ENCODE measurements at places on chromosomes 5 and 9.

- DNase-seq = no peak
Observed at GRCh38 chr9:7153566-7153965, 395.8 kb downstream of the KDM4C start.

GRCh38 chr9:114061292-114061691 lies 16.8 kb downstream of the AMBP start:
- no peak for DNase-seq

- DNase-seq = no peak
Observed at GRCh38 chr9:103660830-103661229, 433.3 kb upstream of the SMC2 start.

DNA sequence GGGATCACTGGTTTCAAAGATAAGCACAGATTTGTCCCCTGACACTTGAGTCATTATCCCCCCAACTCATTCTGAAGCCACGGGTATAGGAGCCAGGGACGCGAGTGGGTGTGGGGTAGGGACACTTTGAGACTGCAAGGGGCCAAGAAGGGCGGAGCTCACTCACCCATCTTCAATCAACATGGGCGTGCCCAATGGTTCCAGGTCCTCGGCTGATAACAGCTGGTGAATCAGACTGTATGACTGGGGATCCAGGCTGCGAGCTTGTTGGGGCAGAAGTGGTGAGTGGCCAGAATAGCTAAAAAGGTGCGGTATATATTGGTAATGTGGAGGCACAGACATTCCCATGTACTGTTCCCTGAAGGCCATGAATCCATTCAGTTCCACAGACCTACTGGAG lies 30.7 kb upstream of the NR5A1 start:
- no peak for DNase-seq

- DNase-seq = no peak
Observed at GRCh38 chr5:34517249-34517648, 138.9 kb upstream of the RAI14 start.

DNA sequence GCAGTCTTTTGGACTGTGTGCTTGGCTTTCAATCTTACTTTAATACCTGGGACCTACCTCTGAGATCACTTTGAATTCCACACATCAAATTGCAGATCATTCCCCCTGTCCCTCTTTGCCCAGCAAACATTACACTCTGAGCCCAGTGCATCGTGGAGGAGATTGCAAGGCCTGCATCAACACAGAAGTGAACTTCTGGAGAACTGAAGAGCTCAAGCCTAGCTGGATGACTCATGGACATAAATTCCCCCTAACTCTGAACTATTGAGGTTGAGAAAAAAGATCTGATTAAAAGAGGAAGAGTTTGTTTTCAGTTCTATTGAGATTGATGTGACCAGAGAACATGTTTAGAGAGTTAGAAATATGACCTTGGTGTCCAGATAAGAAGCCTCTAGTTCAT lies 316.0 kb upstream of the DMAC1 start:
- no peak for DNase-seq

DNA sequence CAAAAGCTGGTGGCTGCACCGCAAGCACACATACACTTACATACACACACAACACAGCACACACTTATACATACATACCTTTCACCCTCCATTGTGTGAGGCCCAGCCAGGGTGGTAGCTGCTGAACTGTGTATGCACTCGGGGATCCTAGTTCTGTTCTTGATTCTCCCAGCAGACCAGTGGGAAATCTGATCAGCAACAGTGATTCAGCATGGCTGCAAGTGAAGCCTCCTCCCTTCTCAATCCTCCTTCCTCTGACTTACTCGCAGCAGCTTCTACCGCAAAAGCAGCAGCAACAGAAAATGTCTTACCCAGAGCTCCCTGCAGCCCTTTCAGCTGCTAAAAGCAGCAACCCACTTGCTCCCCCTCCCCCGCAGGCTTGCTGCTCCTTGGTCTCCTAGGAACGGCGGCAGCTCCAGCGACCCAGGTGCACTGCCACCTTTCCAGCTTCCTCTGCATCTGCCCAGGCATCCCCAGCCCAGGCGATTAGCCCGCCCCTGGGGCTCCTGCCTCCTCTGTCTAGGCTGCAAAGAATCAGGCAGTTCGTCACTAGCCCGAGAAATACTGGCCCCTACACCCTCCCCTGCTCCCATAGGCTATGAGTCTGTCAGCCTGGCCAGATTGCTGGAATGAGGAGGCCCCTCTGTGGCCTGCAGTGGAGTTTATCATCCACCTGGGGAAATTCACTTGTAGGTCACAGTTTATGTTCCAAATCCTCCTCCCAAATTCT lies at the start of gene KLHL3:
Gene KLHL3, minus strand, starts transcription at position 535 of the 730 bp plus-strand sequence. Its CDS starts 443 bp downstream, at position 92.
- DNase-seq = no peak

- DNase-seq = no peak
Observed at GRCh38 chr9:93958121-93958818, 3.1 kb upstream of the BARX1 start.

GRCh38 chr9:123550012-123550411 lies 194.0 kb downstream of the CRB2 start:
- DNase-seq = peak; percentile 8

GRCh38 chr5:81095835-81096234 lies 135.7 kb downstream of the RASGRF2 start:
- DNase-seq = no peak

DNA sequence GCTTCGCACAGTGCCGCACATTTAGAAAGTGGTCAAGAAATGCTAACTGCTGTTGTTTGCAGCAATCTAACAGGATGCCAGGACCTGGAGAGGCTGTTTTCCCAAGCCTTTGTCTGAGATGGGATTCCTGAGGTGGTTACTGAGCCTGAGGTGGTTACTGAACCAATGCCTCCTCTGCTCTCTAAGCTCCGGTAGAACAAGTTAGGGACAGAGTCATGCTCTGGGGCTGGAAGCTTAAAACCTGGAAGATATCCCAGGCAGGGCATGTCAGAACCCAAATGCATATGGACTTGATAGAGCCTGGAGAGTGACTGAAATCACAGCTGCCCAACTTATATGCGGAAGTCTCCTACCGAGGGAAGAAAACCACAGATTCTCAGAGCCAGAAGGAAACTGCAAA lies 46.5 kb upstream of the FAT2 start:
- no peak for DNase-seq

DNA sequence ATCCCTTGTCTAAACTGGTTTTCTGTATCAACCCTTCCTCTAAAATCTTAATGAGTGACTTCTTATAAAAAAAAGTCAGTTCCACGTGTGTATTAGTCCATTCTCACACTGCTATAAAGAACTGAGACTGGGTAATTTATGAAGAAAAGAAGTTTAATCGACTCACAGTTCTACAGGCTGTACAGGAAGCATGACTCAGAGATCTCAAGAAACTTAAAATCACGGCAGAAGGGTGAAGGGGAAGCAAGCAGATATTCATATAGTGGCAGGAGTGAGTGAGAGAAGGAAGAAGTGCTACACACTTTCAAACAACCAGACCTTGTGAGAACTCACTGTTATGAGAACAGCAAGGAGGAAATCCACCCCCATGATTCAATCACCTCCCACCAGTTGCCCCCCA lies 307.8 kb upstream of the ARRDC3 start:
- no peak for DNase-seq

DNA sequence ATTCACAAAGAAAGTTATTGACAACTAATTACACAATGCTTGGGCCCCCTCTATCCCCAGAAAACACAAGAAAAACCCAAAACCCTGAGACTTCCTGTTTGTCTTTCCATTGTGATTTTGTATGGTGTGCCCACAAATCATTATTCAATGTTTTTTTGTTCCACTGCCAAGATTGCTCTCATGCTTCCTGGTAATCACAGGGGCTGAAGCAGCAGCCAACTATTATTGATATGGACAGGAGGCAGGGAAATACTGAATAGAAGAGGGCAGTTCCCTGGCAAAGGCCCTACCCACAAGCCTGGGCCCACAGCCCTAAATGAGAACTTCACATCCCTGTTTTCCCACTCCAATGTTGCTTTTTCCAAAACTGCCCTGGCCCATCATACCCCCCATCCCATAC lies 21.5 kb upstream of the RFK start:
- no peak for DNase-seq

DNA sequence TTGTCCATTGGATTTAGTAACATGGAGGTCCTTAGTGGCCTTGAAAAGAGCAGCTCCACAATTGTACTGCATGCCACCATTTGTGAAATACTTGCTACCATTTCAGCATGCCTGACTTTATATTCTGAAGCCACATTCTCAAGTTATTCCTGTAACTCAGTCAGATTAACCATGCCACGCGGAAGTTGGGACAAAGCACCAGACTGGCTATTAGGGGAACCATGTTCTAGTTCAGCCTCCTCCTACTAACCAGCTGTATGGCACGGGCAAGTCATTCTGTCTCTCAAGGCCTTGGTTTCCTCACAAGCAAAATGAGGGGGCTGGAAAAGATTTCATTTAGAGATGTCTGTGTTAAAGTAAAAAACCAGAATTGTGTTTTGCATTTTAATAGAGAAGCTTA lies 418.0 kb downstream of the PLK2 start:
- DNase-seq = no peak

DNA sequence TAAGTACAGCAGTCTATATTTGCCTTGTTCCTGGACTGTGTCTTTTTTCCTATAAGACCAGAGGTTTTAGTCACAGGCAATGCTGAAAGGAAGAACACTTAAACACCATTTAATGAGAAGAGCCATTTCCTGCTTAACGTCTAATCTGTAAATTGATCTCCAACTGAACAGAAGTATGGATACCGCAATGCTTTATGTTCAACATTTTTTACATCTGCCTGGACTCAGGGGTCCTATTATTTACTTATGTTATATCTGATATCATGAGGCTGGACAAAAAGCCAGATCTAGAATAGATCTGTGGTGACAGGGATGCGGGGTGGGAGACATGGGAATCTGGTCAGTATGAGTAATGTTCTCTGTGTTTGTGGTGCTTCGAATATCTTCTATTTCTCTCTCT lies 334.6 kb upstream of the MPDZ start:
- DNase-seq = no peak

GRCh38 chr9:116419181-116419580 lies 265.6 kb downstream of the PAPPA start:
- no peak for DNase-seq

DNA sequence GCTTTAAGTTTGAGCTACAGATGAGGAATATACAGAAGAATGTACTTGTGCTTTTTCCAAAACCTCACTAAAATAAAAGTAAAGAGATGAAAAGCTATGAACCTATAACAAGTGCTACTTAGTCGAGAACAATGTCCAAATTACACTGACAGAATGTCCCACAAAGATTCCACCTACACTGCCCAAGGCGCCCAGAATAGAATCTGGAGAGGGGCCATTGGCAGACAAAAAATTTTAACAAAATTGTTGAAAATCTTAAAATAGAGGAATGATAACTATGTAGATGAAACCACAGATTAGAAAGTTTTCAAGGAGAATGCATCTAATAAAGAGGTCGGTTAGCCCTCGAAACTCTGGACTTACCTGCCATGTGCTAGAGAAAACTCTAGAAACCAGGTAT lies 235.3 kb downstream of the CETN3 start:
- DNase-seq = no peak

- no peak for DNase-seq
Observed at GRCh38 chr5:74316064-74316603, 324.4 kb downstream of the ENC1 start.

DNA sequence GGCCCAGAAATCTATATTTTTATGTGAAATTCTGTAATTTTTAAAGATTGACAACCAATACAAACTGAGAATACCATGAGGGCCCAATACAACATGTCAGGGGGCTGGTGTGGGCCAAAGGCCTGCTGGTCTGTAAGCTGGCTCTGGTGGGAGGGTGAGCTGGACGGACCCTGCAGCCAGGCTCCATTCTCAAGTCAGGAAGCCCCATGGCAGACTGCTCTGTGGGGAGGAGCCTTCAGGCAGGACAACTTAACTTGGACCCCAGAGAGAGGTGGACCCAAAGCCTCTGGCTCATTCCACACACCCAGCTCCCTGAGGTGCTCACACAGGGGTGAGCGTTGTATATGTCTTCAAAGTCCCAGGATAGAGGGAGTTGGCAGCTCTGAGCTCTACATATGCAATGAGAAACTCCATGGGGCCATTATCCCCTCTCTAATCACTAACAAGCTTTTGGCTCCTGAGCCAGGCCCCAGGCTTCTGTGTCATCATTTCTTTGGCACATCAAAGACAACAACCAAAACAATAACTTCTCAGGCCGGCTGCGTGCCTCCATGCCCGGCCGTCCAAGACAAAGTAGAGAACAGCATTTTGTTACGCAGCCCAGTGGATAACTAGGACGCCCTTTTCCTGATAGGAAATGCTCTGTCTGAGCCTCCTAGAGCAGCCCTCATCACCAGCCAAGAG lies 6.4 kb downstream of the SEPTIN8 start:
- DNase-seq = no peak

DNA sequence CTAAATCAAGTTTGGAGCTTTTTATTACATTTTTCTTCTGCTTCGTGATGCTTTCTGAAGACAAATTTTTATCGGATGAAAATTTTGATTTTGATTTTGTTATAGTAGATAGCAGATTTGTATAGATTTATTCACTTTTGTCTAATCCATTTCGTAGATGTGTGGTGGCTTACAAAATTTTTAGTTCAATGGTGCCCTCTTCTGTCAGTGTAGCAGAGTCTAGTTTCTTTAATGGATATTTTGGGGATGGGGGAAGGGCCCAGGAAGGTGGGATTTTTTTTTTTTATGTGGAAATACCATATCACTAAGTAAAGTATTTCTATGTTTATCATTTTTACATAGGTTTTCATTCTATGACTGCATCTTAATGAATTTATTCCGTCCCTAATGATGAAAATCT lies 259.9 kb upstream of the TARS1 start:
- no peak for DNase-seq

Measured in NCI-H1930 (cell line).